ENCODE measurements at places on chromosomes 7 and 10. TPM values are rescaled to one million over a fixed set of nuclear protein-coding genes. Genes with fewer than 3 reads are reported as not detected.

Gene ERVW-1
- total RNA-seq, result 0.20 TPM

Gene PRF1
- 0.79 TPM for total RNA-seq

Gene CPA2
- not detected for total RNA-seq

Gene DLX5
- 2.1 TPM for total RNA-seq

Gene OGDH
- 53.1 TPM for total RNA-seq

Gene BTRC
- total RNA-seq, result 12.1 TPM

Gene ZDHHC4
- 30.3 TPM for total RNA-seq

Gene EPDR1
- total RNA-seq, result 11.4 TPM

Gene TLL2
- 0.20 TPM for total RNA-seq

Gene ZNF727
- 0.30 TPM for total RNA-seq

Gene PLEKHS1
- not detected for total RNA-seq

Gene WDFY4
- 4.3 TPM for total RNA-seq

Gene PSD
- 7.5 TPM for total RNA-seq

Gene AHCYL2
- total RNA-seq, result 19.4 TPM

Gene HOGA1
- total RNA-seq, result 0.99 TPM

Gene POU6F2
- total RNA-seq, result 0.20 TPM

Gene EPO
- not detected for total RNA-seq

Gene ZP3
- total RNA-seq, result 0.79 TPM

Gene MEIG1
- total RNA-seq, result not detected

Gene PAX4
- total RNA-seq, result not detected

Gene PRSS37
- total RNA-seq, result not detected

Gene PDE6C
- not detected for total RNA-seq

Gene WDR37
- total RNA-seq, result 8.3 TPM

Gene TUBB8
- total RNA-seq, result not detected

Gene MACROH2A2
- 10.2 TPM for total RNA-seq

Gene MET
- total RNA-seq, result 7.1 TPM

Gene CAV1
- 243 TPM for total RNA-seq

Gene CLDN4
- total RNA-seq, result 75.4 TPM

Gene ZYX
- total RNA-seq, result 27.1 TPM

Gene DENND10
- total RNA-seq, result 35.0 TPM

Gene SP4
- 9.5 TPM for total RNA-seq

Gene ZNF239
- 5.6 TPM for total RNA-seq

Gene CFAP46
- total RNA-seq, result 0.39 TPM

Gene ABCC2
- 2.1 TPM for total RNA-seq

Gene CNNM2
- 5.4 TPM for total RNA-seq

Gene MCM10
- 5.8 TPM for total RNA-seq

Gene LLCFC1
- not detected for total RNA-seq
